Activated naive CD8-positive, alpha-beta T cell treated with anti-CD3 and anti-CD28 coated beads, Interleukin-2, amount 10 ng/mL, durations not matched to agents 7 days and 5 days (primary cell): ENCODE measurements at places on chromosomes 11 and 22. TPM values are rescaled to one million over a fixed set of nuclear protein-coding genes. Genes with fewer than 3 reads are reported as not detected.

DNA sequence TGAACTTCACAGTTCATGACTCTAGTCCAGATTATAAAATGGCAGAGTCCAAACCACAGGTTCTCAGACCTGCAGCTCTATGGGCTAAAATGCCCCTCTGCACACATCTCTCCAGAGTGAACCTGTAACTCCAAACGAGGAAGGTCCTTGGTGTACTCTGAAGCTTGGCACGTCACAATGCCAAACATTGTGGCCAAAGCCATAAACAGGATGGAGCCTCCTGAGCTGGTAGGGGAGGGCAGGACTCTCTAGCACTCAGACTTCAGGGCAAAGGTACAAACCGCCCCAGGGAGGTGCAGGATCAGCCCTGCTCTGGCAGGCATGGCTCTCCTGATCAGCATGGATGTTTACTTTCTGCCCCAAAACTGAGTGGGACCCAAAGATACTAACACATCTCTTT is 2.3 kb downstream of the SCUBE2 start:
- H3K4me1 ChIP-seq, result no peaks in the 10 kb centered on the region
- no peak for DNase-seq
- H3K27me3 ChIP-seq, result peaks cover 55% of the 10 kb centered on the region
- no peak overlapping the region for H3K4me3 ChIP-seq

DNA sequence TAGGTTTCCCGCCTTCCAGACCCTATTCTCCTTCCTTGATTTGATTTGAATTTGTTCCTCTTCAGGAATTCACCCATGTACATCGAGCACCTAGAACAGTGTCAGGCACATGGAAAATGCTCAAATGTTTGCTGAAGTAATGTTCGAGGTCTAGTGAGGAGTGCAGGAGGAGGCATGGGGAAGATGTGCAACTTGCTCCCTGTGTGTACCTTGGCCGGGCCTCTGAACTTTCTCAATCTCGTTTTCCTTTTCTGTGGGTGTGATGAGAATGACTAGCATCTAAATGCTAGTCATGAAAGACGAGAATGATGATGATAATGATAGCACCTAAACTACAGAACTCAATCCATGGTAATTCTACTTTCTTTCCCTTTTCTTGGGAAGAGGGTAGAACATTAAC is 279.1 kb upstream of the PLET1 start:
- DNase-seq, result no peak
- H3K4me3 ChIP-seq, result no peak overlapping the region
- no peaks in the 10 kb centered on the region for H3K36me3 ChIP-seq
- peaks cover 4% of the 10 kb centered on the region for H3K27me3 ChIP-seq
- H3K4me1 ChIP-seq, result peaks cover 10% of the 10 kb centered on the region

DRICH1 gene
- total RNA-seq, result 0.69 TPM

VPREB3 gene
- not detected for total RNA-seq

DNA sequence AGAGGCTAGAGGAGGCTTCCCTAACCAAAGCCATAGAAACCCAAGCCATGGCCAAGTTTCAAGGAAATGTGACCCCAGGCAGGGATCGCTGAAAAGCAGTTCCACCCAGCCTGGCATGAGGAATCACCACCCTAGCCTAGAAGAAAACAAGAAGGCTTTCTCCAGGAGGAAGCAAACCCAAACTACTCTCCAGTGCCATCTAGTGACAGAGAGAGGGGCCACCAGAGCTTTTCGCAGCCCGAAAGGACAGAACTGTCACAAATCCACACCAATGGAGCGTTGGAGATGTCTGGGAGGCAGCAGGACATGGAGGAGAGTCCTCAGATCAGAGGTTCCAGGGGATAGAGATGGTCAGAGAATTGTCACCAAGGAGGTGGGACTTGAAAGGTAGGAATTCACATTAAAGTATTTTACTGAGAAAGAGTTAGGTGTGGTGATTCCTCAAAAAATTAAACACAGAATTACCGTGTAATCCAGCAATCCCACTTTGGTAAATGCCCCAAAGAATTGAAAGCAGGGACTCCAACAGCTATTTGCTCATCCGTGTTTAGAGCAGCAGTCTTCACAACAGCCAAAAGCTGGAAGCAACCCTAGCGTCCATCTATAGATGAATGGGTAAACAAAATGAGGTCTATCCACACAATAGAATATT is 67.3 kb upstream of the NUP50 start:
- no peaks in the 10 kb centered on the region for H3K4me1 ChIP-seq
- no peak overlapping the region for H3K27ac ChIP-seq
- H3K27me3 ChIP-seq, result peaks cover 10% of the 10 kb centered on the region
- H3K4me3 ChIP-seq, result no peak overlapping the region
- H3K36me3 ChIP-seq, result no peaks in the 10 kb centered on the region
- peak; percentile 42 for DNase-seq

DNA sequence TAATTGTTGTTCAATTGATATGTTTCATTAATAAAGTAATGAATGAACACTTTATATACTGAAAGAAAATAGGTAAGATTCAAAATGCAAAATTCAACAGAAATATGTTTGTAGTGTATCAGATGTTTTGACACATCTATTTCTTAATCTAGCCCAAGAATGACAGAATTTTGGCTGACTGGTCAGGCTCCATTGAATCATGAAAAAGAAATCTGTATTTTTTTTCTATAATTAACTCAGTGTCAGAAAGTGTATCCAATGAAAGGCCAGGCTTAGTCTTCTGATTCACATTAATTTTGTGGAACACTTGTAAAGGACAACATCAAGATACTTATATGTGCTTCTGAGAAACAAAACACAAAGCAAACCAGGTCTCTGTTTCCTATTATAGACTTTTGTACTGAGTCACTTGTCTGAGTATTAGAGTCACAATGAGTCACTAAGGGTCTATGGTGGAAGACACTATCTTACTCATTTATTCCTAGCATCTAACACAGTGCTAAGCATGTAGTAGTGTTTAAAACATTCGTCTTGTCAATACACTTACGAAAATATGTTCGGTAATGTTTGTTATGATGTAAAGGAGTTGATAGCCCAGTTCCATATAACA is 297.7 kb upstream of the CCDC90B start:
- no peaks in the 10 kb centered on the region for H3K4me1 ChIP-seq
- H3K27me3 ChIP-seq, result no peaks in the 10 kb centered on the region
- no peak for DNase-seq
- no peak overlapping the region for H3K4me3 ChIP-seq
- H3K27ac ChIP-seq, result no peak overlapping the region
- no peaks in the 10 kb centered on the region for H3K36me3 ChIP-seq
